Activated effector memory CD4-positive, alpha-beta T cell treated with anti-CD3 and anti-CD28 coated beads, Interleukin-2, amount 50 U/mL, for 16 hours (primary cell): ENCODE measurements at places on chromosomes 5 and 9.
A peak's percentile ranks its signal among the peaks of the same experiment; 100 is the strongest.

DNA sequence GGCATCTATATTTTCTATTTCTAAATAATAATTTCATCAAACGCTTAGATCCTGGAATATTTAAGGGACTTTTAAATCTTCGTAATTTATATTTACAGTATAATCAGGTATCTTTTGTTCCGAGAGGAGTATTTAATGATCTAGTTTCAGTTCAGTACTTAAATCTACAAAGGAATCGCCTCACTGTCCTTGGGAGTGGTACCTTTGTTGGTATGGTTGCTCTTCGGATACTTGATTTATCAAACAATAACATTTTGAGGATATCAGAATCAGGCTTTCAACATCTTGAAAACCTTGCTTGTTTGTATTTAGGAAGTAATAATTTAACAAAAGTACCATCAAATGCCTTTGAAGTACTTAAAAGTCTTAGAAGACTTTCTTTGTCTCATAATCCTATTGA is 1.1 kb downstream of the LRRC70 start:
- no peak for DNase-seq

GRCh38 chr5:172421-172820 is 18.9 kb upstream of the LRRC14B start:
- DNase-seq: peak; percentile 17

DNA sequence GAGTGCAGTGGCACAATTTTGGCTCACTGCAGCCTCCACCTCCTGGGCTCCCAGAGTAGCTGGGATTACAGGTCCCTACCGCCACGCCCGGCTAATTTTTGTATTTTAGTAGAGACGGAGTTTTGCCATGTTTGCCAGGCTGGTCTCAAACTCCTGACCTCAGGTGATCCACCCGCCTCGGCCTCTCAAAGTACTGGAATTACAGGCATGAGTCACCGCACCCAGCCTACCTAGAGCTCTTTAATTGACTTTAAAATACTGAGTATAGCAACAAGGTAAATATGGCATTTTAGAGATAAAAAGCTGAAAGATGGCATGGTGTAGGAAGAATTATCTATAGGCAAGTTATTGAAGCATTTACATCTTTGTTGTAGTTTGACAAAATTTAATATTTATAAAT is 21.0 kb downstream of the APC start:
- DNase-seq: no peak

DNA sequence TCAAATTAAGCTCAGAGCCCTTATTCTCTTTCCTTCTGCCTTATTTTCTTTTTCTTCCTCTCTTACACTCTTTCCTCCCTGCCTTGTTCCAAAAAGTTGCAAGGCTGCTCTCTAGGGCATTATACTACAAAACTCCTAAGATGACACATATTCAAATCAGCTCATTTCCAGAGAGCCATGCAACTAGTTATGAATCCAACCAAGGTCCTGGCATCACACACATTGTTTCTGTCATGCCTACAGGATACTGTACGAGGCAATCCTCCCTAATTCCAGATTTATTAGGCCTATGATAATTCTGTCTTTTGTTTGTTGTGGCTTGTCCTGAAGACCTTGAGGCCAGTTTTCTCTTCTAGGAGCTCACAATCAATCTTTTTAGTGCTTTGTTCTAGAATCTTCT is 87.0 kb upstream of the TBCA start:
- no peak for DNase-seq

DNA sequence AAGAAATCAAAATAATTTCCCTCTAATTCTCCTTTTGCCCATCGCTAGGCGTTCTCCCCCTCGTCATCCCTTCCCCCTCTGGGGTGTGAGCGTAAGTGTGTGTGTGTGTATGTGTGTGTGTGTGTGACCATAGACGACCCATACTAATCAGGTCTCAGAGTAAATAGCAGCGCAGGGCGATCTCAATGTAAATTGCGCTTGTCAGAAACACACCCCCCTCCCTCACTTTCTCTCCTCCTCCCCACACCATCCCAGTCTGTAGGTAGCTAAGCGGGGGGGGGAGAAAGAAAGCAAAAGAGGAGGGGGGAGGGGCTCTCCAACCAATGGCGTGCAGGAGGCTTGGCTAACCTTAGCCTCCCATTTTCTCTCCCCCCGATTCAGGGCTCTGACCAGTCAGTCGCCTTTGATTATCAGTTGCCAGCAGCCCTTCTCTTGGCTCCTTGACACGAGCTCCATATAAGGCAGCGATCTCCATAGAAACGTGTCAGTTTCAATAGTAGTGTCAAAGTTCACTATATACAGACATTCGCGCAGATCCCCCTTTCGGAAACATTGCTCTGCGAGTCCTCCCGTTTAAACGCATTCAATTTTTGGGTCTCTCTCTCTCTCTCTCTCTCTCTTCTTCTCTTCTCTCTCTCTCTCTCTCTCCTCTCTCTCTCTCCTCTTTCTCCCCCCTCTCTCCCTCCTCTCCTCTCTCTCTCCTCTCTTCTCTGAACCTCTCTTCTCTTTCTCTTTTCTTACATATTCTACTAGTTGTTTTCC is at the start of gene NR2F1:
NR2F1 (plus strand) TSS at position 546 of the 762 bp plus-strand sequence. CDS start 1,802 bp downstream, outside the sequence.
- DNase-seq: no peak
